ENCODE measurements at places on chromosomes 6 and 20.

- no peak for DNase-seq
- no peak overlapping the region for H3K27ac ChIP-seq
- no peaks in the 10 kb centered on the region for H3K4me1 ChIP-seq
These were observed 8.2 kb downstream of the EDN3 start for GRCh38 chr20:59308493-59309201.

DNA sequence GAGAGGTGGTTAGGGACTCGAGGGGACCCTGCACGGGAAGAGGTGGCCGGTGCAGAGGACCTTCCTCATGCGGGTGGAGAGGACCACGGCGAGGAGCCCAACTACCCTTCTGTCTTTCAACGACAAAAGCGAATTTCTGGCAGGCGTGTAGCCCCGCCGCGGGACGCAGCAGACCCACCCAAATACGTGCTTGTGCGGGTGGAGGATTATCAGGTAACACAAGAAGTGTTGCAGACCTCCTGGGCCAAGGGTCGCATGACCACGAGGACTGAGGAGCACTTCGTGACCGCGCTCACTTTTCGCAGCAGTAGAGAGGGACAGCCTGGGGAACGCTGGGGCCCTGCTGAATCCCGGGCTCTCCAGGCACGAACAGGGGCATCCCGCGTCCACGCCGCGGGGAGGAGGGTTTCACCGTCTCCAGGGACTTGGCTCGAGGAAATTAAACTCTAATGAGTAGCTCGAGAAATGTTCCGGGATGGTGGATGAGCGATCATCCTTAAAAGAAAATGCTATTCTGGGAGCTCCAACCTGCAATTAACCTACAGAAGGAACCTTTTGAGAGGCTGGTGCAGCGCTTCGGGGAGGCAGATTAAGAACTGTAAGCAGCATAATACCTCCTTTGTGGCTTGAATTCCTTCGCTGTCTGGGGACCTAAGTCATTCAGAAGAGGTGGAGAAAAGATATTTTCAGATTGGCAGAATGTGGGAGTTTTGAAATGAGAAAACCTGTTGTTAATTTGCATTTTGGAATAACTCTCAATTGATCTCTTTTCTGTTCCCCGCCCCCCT is 804 bp downstream of the C6orf141 start:
- no peak overlapping the region for H3K27ac ChIP-seq
- no peaks in the 10 kb centered on the region for H3K36me3 ChIP-seq
- no peak for DNase-seq

- H3K27me3 ChIP-seq = peaks cover 35% of the 10 kb centered on the region
- H3K36me3 ChIP-seq = no peaks in the 10 kb centered on the region
- H3K4me1 ChIP-seq = peaks cover 5% of the 10 kb centered on the region
- no peak for DNase-seq
- H3K4me3 ChIP-seq = no peak overlapping the region
- no peak overlapping the region for H3K27ac ChIP-seq
These were observed 1.7 kb upstream of the ULBP2 start for GRCh38 chr6:149939909-149940671.

DNA sequence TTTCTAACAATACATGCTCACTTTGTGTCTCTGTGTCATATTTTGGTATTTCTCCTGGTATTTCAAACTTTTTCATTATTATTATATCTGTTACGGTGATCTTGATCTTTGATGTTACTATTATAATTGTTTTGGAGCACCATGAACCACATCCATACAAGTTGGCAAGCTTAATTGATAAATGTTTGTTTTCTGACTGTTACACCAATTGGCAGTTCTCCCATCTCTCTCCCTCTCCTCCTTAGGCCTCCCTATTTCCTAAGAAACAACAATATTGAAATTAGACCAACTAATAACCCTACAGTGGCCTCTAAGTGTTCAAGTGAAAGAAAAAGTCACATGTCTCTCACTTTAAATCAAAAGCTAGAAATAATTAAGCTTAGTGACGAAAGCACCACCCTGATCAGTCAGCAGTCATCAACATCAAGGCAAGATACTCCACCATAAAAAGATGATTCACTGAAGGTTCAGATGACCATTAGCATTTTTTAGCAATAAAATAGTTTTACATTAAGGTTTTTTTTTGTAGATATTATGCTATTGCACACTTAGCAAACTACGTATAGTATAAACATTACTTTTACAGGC is 61.5 kb downstream of the IBTK start:
- no peak overlapping the region for H3K4me3 ChIP-seq
- H3K27me3 ChIP-seq = no peaks in the 10 kb centered on the region
- no peak for DNase-seq
- no peak overlapping the region for H3K27ac ChIP-seq

- H3K4me3 ChIP-seq = no peak overlapping the region
- H3K27ac ChIP-seq = no peak overlapping the region
- H3K4me1 ChIP-seq = no peaks in the 10 kb centered on the region
These were observed 82.2 kb upstream of the GATA5 start for GRCh38 chr20:62557999-62558408.

DNA sequence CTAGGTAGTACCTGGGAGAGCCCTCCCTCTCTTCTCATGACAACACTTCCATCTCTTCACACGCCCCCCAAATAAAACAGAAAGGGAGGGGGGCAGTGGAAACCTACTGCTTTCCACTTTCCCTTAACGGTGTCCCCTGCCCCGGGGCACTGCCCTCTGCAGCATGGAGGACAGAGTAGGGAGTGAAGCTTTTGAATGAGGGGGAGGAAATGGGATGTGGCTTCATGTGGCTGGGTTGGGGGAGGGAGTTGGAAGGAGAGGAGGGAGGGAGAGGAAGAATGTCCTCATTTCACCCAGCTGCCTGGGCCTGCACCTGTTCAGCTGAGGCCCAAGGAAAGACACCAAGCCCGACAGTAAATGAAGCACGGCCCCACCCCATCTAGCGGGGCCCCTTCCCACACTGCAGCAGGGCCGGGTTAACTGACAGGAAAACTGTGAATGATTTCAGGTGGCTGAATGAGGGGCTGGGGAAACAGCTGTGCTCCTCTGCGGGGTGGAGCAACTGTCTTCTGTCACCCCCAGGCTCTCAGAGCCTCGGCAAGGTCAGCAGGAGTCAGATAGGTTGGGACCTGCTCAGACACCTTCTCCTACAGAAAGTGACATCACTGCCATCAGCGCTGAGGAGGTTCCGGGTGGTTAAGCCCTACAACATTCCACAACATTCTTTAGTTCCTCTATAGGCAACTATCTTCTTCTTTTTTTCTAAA is 40.0 kb upstream of the TAF8 start:
- H3K27ac ChIP-seq = no peak overlapping the region
- H3K4me1 ChIP-seq = no peaks in the 10 kb centered on the region
- DNase-seq = no peak
- no peaks in the 10 kb centered on the region for H3K27me3 ChIP-seq
- no peaks in the 10 kb centered on the region for H3K36me3 ChIP-seq

DNA sequence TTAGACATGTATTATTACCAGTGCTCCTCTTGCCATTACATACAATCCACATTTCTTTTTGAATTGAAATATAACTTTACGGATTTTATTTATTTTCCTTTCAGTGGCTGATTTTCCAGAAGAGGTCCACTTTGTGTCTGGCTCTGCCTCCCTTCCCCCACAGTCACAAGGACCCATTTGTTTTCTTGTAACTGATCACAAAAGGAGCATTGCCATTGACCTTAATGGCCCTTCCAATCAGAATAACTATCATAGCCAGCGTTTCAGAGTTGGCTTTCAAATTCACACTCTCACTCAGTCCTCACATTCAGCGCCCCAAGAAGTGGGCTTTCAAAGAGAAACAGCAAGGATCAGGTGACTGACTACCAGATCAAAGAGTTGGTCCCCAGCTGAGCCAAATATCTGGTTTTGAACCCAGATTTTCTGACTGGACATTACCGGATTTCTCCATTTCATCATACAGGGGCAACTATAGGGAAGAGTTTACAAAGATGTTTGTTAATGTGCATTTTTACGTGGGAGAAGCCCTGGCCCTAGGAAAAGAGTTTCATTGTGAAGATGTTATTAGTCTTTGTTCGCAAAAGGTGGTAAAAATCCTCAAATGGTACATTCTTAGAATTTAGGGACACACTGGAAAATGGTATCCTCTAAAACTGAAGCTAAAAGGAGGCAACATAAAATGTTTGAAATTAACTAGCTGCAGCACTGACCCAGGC is 2.0 kb upstream of the SLC22A23 start:
- H3K4me1 ChIP-seq = no peaks in the 10 kb centered on the region
- H3K4me3 ChIP-seq = no peak overlapping the region
- no peaks in the 10 kb centered on the region for H3K27me3 ChIP-seq
- H3K36me3 ChIP-seq = no peaks in the 10 kb centered on the region

- H3K27me3 ChIP-seq = no peaks in the 10 kb centered on the region
- no peaks in the 10 kb centered on the region for H3K4me1 ChIP-seq
- H3K36me3 ChIP-seq = no peaks in the 10 kb centered on the region
- no peak overlapping the region for H3K27ac ChIP-seq
- no peak for DNase-seq
- no peak overlapping the region for H3K4me3 ChIP-seq
These were observed 125.9 kb downstream of the HTR1B start for GRCh38 chr6:77337392-77337791.

DNA sequence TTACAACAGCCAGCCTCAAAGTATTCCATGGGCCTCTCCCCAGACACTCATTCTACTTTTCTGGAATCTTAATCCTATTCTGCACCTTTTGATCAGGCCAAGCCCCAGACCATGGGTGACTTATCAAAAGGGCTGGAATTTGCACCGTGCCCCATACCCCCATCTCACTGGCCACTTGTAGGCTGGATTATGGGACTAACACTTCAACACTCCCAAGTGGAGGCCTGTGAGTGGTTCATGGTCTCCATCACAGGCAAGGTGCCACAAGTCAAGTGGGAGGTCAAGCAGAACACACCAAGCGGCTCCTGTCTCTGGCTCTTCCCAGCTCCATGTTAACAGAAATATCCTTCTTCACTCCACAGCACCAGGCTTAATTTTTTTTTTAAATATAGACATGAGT is 212.3 kb upstream of the HEY2 start:
- no peak overlapping the region for H3K27ac ChIP-seq
- no peaks in the 10 kb centered on the region for H3K36me3 ChIP-seq
- DNase-seq = no peak
- no peaks in the 10 kb centered on the region for H3K27me3 ChIP-seq

DNA sequence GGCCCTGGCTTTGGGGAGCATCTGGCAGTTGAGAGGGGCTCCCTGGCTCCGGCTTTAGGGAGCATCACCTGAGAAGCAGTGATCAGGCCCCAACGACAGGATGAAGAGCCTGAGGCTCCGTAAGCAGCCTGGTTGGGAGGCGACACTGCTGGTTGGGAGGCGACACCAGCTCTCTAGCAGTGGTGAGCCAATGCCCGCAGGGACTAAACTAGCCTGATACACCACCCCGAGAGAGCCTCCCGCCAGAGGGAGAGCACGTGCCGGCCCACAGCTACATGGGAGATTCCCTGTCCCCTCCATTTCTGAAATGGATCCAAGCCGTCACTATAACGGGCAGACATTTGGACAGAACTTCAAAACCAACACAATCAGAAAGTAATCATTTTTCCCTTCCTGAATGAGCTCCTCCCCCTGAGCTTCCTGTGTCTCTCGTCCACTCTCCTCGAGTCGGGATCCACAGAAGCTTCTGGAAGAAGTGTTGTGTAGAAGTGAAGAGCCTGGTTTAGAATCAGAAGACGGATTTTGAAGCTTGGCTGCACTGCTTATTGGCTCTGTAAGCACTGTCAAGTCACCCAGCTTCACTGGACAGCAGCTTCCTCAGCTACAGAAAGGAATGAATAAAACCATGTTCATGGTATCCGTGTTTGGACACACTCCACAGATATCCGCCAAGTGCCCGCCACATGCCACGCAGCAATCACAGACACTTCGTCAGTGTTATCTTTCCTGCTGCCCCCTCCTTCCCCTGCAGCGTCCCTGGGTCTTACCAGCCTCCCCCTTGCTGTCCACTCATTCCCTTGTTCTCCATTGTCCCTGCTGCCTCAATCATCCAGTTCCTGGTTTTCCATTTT is 199.6 kb downstream of the TTLL2 start:
- no peaks in the 10 kb centered on the region for H3K4me1 ChIP-seq
- no peak overlapping the region for H3K4me3 ChIP-seq
- H3K27ac ChIP-seq = no peak overlapping the region
- no peak for DNase-seq

DNA sequence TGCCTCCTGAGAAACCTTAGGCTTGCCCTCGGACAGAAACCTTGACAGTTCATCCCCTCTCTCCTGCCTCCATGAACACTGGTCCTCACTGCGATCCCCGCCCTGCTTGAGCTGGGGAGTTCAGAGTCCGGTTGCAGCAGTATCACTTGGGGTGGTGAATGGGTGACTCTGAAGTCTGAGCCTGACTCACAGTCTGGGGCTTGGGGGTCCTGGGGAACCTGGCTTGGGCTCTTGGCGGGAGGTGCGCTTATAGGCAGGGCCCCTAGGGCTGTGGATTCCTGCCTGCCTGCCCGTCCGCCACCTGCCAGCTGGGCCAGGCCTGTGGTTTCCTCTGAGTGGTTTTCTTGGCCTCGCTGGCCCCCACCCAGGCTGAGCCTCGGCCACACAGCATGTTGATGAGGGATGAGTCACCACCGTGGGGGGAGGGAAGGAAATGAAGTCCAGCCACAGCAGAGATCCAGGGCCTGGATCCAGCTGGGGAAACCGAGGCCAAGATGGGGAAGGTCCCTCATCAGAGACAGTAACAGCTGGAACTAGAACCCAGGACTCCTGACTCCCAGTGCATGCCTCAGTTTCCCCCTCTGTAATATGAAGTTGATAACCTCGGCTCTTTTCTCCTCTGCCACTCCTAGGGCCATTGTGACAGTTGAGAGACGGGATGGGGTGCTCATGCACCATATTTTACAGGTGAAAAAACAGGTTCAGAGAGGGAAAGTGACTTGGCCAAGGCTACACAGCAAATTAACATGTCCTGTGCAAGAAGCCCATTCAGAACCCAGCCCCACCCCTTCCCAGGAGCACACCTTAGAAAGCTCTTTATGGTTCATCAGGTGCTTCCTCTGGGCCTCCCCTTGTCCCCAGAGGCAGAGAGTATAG is 9.2 kb downstream of the FOXS1 start:
- no peaks in the 10 kb centered on the region for H3K27me3 ChIP-seq
- H3K4me3 ChIP-seq = no peak overlapping the region
- no peak for DNase-seq
- no peaks in the 10 kb centered on the region for H3K36me3 ChIP-seq
- no peaks in the 10 kb centered on the region for H3K4me1 ChIP-seq
- no peak overlapping the region for H3K27ac ChIP-seq

GRCh38 chr20:44018259-44018941 is 103.7 kb downstream of the TOX2 start:
- H3K27ac ChIP-seq = peak overlapping the region; percentile 28
- H3K4me1 ChIP-seq = no peaks in the 10 kb centered on the region
- no peaks in the 10 kb centered on the region for H3K27me3 ChIP-seq
- H3K36me3 ChIP-seq = no peaks in the 10 kb centered on the region

- H3K4me1 ChIP-seq = no peaks in the 10 kb centered on the region
- H3K27ac ChIP-seq = peak overlapping the region; percentile 95
- no peaks in the 10 kb centered on the region for H3K36me3 ChIP-seq
- H3K27me3 ChIP-seq = no peaks in the 10 kb centered on the region
These were observed 1.7 kb downstream of the STXBP5 start for GRCh38 chr6:147205690-147206600.

DNA sequence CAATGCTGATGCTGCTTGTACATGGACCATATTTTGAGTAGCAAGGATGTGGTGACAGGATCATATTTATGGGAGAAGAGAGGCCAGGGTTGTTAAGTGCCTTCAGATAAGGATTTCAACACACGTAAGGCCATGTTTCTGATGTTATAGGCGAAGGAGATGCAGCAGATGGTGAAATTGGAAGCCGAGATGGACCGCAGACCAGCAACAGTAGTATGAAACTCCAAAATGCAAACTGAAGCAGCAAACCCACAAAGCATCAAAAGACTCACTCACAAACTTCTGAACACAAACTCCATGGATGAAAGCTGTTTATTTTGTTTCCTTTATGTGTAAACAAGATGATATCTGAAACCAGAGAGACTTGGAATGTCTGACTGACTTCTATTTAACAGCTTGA is 35.6 kb upstream of the LAMP5 start:
- H3K27ac ChIP-seq = no peak overlapping the region
- no peak for DNase-seq
- no peaks in the 10 kb centered on the region for H3K27me3 ChIP-seq
- H3K36me3 ChIP-seq = no peaks in the 10 kb centered on the region

Measured in prostate gland (tissue), 2 donors.